ENCODE measurements at places on chromosomes 6 and 20. TPM values are rescaled to one million over a fixed set of nuclear protein-coding genes. Genes with fewer than 3 reads are reported as not detected.

DNA sequence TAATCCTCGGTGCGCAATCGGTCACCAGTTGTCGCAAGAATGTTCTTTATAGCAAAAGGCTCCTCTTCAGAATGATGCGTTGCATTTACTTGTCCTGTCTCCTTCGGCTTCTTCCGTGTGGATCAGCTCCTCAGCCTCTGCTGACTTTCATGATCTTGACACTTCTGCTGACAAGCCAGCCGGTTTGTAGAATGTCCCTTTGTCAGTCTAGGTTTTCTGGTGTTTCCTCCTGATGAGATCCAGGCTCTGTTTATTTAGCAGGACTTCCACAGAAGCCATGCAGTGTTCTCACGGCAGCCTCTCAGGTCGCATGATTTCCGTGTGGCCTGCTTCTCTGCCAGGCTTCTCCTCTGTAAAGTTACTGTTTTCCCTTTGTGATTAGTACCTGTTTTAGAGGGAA lies 66.9 kb downstream of the STX11 start:
- DNase-seq, result no peak

Gene CBLN4
- not detected for total RNA-seq

DNA sequence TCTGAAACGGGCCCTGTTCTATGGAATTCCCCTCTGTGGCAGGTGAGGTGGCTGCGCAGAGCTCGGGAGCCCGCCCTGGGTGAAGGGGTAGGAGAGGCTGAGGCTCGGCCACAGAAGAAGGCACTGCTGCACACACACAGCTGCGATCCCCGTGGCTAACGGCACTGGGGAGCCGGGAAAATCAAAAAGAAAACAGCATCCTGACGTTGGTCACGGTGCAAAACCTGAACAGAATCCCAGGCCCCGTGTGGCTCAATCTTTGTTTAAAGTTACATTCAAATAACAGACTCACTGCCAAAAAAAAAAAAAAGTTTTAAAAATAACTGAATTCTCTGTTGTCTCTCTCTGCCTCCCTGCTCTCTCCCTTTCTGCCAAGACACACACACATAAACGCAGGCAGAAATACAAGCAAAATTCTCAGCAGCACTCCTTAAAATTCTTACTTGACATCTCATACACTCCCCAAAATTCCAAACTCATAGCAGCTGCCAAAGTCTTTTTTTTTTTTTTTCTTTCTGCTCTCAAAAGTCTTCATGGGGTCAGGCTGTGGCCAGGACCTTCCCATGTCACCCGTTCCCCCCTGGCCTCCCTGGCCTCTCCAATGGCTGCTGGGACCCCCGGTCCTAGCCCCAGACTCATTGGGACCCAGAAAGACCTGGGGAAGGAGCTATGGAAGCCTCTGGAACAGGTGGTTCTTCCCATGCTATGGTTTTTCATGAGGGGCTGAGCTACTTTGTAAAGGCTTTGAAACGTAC lies 248.8 kb downstream of the TTLL2 start:
- no peak for DNase-seq

DNA sequence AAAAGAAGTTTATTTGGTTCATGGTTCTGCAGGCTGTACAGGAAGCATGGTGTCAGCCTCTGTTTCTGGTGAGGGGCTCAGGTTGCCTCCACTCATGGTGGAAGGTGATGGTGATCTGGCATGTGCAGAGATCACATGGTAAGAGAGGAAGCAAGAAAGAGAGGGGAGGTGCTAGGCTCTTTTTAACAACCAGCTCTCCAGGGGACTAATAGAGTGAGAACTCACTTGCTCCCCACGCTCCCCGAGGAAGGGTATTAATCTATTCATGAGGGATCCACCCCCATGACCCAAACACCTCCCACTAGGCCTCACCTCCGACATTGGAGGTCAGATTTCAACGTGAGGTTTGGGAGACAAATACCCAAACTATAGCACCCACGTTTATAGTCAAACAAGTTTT lies 4.0 kb upstream of the GJB7 start:
- no peak for DNase-seq

GRCh38 chr6:28442586-28442985 lies 705 bp downstream of the ZSCAN23 start:
- no peak for DNase-seq

GRCh38 chr6:142279350-142280180 lies 22.2 kb upstream of the ADGRG6 start:
- no peak for DNase-seq

- DNase-seq, result no peak
These were observed 96.6 kb downstream of the IMPG1 start for GRCh38 chr6:75975904-75976303.

All from activated naive CD8-positive, alpha-beta T cell treated with anti-CD3 and anti-CD28 coated beads, Interleukin-2, amount 10 ng/mL, durations not matched to agents 7 days and 5 days (primary cell).